Brain pericyte (primary cell): ENCODE measurements at places on chromosomes 2 and 18.

DNA sequence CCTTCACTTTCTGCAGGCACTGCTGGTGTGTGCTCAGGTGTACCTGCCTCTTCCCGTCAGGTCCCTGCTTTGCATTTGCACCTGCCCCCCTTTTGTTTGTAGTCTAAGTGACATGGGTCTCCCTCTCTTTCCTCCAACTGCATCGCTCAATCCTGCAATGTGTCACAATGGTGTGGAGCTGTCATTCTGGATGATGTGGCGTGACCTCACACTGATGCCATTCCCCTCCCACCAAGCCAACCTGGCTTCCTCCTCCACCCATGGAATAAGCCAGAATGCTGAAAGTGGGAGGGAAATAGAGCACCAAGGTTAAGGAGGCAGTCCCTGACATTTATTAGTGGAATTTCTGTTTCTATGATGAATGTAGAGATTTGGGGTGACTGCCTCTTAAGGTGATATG is 156.7 kb downstream of the ZBTB7C start:
- DNase-seq = no peak

DNA sequence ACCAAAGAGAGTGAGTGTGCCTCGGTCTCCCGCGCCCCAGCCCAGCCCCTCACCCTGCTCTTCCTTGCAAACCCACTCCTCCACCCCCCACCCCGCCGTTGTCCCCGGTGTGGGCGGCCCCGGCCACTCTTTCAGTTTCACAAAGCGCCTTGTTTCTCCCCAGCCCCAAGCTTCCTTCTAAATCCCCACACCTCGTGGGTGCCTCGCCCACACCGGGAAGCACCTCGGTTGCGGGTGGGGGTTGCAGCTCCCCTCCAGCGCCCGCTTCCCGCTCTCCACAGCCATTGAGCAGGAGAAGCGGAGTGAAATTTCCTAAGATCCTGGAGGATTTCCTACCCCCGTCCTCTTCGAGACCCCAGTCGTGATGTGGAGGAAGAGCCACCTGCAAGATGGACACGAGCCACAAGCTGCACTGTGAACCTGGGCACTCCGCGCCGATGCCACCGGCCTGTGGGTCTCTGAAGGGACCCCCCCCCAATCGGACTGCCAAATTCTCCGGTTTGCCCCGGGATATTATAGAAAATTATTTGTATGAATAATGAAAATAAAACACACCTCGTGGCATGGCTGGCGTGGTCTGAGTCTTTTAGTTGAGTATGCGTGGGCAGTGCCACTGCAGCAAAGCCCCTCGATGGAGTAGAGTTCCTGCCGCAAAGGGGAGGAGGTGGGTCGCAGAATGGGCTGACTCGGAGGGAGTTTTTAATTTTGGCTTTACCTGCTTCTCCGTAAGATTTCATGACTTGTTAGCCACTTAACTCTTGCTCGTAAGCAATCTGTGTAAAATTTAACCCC is 848 bp downstream of the TMSB10 start:
- DNase-seq = no peak

- no peak for DNase-seq
Measured at GRCh38 chr2:132978840-132979239, 308.8 kb upstream of the LYPD1 start.

GRCh38 chr2:238728330-238729260 is 119.3 kb upstream of the TWIST2 start:
- DNase-seq = no peak

- no peak for DNase-seq
Measured at GRCh38 chr2:56288838-56289580, 105.2 kb downstream of the CCDC85A start.

DNA sequence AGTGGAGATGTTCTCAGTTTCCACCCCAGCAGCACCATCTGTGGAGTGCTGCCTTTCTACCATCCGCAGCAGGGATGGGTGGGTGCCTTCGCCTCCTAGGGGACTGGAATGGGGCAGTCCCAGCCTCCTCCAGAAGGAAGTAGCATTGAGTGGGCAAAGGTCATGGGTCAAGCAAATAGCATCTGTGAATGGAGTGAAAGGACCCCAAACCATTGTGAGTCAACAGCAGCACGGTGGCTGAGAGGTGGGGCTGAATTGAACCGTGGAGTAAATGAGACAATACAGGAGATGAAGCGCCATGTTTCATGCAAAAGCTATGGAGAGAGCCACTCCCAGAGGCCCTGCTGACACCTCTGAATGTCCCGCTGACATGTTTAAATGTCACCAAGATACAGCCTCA is 9.7 kb downstream of the GPR55 start:
- DNase-seq = no peak

GRCh38 chr18:5317186-5317585 is 21.7 kb upstream of the ZBTB14 start:
- no peak for DNase-seq
